ENCODE measurements at places on chromosomes 5 and 9.
A peak's percentile ranks its signal among the peaks of the same experiment; 100 is the strongest.

DNA sequence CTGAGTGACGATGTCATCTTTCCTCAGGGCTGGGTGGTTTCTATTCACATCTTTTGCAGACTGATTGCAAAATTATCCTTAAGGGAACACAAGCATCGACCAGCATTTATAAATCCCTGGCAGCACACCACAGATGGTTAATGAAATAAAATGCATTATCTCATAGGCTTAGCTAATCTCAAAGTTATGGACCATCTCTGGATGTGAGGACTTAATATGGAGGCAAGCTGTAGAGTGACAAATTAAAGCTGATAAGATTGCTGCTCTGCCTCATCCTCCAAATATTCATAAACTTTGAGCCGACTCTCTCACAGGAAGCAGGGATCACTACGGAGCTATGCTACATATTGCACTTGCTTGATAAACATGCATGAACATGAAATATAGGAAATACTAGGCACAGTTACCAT is 663.2 kb upstream of the RGMB start:
- no peak for DNase-seq

GRCh38 chr5:137575847-137576246 is 76.7 kb upstream of the SPOCK1 start:
- no peak for DNase-seq

GRCh38 chr5:18244309-18244708 is 610.0 kb downstream of the TAF11L14 start:
- DNase-seq, result no peak

DNA sequence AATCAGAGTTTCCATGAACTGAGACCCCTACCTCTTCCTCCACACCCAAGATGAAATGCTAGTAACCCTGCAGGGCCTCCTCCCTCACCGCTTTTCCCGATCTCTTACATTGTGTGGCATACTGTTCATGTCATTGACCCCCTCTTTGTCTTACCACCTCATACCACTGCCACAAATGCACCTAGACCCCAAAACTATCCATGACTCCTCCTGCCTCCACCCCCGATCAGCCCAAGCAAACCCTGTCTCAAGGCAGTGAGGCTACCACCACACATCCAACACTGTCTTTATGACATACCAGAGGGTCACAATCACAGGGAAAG is 55.7 kb downstream of the PLAC8L1 start:
- DNase-seq, result no peak

DNA sequence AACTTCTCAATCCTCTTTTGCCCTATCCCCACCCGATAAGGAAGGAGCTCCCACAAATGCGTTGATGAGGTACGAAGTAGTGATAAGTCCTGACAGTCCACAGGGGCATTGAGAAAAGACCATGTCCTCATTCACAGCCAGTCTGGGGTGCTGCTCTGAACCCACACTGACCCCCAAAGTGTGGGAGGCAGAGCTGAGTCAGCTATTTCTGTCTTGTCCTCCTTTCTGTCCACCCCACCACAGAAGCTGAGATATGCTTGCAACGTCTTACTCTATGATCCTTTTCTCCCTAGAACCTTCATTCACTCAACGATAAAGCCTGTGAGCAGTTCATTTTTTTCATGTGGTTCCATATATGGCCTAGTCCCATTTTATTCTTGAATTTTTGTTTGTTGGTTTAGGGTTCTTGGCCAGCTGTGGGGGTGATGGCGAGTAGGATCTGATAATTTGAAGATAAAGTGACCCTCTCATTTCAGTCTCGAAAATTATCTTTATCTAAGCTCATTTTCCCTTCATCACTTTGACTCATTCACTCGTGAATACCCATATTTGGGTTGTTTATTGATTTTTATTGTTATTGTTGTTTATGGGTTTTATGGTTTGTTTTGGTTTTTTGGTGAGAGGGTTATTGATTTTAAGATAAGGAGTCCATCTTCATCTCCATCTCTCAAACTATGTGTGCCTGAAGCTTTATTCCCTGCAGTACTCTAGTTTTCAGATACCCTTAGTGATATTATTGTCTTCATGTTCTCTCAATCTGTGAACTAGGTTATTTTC is 58.5 kb upstream of the ZNF366 start:
- DNase-seq, result no peak

GRCh38 chr5:95779611-95780010 is 42.9 kb downstream of the GLRX start:
- no peak for DNase-seq

DNA sequence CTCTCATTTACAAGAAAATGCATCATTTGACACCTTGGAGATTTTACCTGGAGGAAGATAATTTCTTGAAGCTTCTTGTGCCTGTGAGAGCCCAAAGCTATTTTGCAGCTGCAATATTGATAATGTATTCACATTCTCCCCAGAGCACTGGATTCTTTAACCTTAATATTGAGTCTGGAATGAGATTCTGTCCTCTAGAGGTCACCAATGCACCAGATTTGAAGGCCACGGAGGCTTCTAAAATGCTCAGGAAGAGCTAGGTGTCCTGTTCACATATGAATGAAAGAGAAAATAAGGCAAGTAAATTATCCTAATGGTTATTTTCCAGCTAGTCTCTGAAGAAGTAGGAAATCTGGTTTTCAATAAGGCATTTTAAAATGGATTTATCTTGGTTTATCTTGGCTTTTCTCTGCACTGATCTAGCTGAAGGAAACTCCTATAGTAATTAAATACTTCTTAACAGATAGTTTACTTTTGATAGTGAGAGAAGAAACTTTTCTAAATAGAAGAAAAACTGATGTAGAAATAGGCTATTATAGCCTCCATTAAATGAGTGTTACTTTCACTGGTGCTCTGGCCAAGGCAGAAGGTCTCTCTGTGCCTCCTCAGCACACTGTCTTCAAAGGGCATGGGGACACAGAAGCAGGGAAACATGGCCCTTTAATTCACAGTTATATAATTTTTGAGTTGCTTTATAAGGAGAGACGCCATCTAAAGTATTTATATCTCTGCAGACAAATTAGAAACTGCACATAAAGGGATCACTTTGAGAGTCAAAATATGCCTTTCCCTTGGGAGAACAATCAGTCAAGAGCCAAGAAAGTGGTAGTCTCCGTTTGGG is 297.0 kb upstream of the ACTBL2 start:
- peak; percentile 53 for DNase-seq

DNA sequence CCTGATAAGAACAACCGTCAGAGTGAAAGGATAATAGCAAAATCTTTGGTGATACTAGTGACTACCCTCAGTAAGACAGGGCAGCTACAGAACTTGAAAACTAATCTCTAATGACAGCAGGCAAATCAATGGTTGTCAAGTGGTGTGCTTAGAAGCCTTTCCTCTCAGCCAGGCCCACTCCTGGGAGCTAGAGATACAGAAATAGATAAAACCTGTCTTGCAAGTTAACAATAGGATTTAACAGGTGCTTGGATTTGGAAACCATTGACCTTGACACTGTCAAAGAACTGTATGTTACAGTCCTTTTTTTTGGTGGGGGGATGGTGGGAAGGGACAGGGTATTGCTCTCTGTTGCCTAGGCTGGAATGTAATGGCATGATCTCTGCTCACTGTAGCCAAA is 118.6 kb downstream of the BASP1 start:
- no peak for DNase-seq

- DNase-seq, result no peak
Observed at GRCh38 chr9:88322906-88323566, 65.2 kb upstream of the SPIN1 start.

- no peak for DNase-seq
Observed at GRCh38 chr5:145858959-145859358, 13.9 kb downstream of the GRXCR2 start.

- no peak for DNase-seq
Observed at GRCh38 chr5:52693280-52693679, 94.4 kb upstream of the ITGA1 start.

DNA sequence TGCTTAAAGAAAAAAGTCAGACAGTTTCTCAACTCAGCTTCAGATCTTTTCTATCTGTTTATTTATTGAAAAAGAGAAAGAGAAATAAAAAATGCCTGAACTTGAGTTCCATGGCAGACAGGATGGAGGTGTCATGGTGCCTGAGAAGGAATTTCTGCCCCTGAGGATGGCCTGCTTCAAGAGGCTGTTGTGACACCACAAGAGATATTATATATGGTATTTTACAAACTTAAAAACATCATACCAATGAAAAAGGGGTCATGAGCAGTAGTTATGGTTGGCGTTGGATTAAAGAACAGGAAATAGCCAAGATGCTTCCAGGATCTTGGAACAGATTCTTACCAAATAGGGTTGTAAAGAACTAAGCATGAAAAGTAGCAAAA is 344.6 kb downstream of the GLIS3 start:
- DNase-seq, result no peak

- no peak for DNase-seq
Observed at GRCh38 chr5:132525299-132525724, 18.0 kb downstream of the IL5 start.

GRCh38 chr5:88656221-88656950 is 226.6 kb downstream of the MEF2C start:
- DNase-seq, result no peak

GRCh38 chr5:149740866-149741459 is 10.9 kb downstream of the PPARGC1B start:
- DNase-seq, result no peak

GRCh38 chr9:76456202-76456926 is 2.6 kb upstream of the GCNT1 start:
- DNase-seq, result peak; percentile 65

DNA sequence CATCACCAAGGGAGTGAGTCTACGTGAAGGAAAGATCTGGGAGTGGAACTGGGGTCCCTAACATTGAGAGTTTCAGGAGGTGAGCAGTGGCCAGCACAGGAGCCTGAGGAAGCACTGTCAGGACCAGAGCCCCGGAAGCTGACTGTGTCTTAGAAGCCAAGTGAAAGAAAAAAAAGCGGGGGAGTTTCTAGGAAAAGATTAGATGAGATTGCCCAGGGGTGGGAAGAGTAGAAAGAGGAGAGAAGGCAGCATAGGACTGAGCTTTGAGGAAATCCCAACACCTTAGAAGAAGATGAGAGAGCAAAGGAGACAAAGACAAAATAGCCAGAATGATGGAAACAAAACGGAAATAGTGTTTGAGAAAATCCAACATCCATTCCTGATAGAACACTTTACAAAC is 37.0 kb upstream of the LRRTM2 start:
- DNase-seq, result no peak

GRCh38 chr9:85569988-85570387 is 171.8 kb downstream of the AGTPBP1 start:
- DNase-seq, result no peak

Measured in ELF-1 (cell line).